Fibroblast of skin of right biceps (primary cell): ENCODE measurements at places on chromosomes 16 and 17.

DNA sequence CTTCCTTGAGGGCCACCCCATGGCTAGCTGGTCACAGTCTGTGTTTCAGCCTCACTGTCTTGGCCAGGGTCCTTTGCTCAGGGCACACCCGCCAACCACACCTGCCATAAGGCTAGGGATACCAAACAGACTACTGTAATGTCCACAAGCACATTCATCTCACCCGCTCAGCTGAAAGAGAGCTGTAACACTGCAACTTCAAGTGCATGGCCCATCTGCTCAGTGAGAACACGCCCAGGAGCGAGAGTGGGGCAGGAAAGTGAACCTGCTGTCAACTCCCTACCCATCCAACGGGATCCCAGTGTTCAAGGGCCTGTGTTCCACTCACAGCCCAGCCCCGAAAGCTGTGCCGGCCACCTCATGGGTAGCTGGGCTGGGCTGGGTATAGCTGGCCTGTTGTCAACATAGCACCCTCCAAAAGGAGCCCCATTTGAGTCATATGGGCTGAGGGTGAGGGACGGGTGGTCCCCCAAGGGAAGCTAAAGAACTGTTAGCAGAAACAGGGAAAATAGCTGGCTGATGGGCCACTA lies 55.7 kb downstream of the SCNN1B start:
- DNase-seq = no peak

DNA sequence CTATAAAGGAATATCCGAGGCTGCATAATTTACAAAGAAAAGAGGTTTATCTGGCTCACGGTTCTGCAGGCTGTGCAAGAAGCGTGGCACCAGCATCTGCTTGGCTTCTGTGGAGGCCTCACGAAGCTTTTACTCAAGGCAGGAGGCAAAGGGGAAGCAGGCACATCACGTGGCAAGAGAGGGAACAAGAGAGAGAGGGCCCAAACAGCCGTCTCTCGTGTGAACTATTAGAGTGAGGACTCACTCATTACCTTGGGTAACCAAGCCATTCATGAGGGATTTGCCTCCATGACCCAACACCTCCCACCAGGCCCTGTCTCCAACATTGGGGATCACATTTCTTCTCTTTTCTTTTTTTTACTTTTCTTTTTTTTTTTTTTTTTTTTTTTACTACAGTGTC lies 7.5 kb upstream of the ALKBH5 start:
- no peak for DNase-seq

DNA sequence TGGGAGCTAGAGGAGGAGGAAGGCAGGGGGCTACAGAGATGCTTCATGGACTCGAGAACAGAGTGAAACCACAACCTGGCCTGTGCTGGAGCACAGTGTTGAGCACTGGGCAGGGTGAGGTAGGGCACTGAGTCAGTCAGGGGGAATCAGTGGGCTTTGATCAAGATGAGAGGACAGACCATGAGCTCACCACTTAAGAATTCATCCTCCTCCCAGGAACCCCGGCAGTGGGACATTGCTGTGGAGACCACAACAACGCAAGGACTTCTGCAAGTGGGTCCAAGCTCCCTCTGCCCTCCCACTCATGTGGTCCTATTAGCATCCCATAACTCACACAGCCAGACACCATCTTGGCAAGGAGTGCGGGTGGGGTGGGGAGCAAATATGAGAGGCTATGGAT lies 1.7 kb upstream of the CES5A start:
- peak; percentile 69 for DNase-seq

GRCh38 chr17:19508577-19508867 lies 25.1 kb upstream of the SLC47A1 start:
- no peak for DNase-seq

DNA sequence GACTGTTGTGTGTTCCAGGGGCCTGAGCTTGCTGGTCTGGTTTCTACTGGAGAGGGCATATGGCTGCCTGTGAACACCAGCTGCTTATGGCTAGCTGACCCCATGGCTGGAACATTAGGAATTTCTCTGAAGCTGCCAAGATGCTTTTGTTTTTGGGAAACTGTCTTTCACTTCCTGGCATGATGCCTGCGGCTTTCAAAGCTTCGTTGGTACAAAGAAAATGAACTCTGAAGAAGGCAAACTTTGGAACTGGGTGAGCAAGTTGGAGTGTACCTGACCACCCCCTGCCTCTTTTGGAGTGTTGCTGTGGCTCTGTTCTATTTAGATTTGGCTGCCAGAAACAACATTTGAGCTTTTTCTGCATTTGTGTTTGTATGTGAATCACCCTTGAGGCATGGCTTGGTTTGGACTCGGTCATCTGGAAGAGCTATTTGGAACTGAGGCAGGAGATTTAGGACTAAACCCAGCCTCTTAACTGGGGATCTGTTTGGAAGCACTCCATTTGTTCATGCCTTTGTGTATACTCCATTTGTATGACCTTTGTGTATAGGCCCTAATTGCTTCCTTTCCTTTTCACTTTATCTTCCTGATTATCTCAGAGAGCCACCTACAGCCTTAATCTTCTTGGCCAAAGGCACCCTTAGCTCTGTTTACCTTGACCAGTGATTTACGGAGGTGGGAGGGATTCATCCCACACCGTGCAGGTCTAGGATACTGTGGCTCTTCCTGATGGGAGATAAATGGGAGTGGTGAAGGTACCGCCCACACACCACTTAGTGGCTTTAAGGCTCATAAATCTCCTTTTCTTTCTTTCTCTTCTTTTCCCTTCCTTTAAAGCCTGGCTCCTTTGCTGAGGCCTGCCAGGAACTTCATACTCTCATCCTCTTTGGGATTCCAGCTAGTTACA lies 7.3 kb upstream of the CPHXL start:
- peak; percentile 28 for DNase-seq

DNA sequence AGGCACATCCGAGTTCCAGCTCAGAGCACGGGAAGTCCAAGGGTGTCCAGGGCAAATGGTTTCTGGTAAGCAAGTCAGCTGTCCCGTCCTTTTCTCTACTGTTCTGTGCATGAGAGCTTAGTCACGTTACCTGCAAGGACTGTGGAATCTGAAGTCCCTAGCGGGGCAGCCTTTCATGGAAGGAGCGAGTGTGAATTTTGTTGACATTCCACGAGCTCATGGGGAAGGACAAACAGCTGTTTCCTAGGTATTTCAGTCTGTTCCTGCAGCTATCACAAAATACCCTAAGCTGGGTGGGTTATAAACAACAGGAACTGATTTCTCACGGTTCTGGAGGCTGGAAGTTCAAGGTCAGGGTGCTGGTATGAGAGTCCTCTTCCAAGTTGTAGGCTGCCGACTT lies 109.2 kb downstream of the SDR42E1 start:
- no peak for DNase-seq

- no peak for DNase-seq
These were observed 38.3 kb upstream of the PRSS54 start for GRCh38 chr16:58332997-58333700.

DNA sequence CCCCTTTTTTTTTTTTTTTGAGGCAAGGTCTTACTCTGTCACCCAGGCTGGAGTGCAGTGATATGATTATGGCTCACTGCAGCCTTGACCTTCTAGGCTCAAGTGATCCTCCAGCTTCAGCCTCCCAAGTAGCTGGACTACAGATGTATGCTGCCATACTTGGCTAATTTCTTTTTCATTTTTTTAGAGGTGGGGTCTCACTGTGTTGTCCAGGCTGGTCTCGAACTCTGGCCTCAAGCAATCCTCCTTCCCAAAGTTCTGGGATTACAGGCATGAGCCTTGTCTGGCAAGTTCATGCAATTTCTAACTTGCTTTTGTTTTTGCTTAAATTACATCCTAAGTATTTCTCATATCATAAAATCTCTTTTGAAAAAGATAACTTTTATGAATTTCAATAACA lies 33.8 kb upstream of the NFAT5 start:
- DNase-seq = no peak

- no peak for DNase-seq
These were observed 1.2 kb downstream of the USB1 start for GRCh38 chr16:58002416-58002800.

DNA sequence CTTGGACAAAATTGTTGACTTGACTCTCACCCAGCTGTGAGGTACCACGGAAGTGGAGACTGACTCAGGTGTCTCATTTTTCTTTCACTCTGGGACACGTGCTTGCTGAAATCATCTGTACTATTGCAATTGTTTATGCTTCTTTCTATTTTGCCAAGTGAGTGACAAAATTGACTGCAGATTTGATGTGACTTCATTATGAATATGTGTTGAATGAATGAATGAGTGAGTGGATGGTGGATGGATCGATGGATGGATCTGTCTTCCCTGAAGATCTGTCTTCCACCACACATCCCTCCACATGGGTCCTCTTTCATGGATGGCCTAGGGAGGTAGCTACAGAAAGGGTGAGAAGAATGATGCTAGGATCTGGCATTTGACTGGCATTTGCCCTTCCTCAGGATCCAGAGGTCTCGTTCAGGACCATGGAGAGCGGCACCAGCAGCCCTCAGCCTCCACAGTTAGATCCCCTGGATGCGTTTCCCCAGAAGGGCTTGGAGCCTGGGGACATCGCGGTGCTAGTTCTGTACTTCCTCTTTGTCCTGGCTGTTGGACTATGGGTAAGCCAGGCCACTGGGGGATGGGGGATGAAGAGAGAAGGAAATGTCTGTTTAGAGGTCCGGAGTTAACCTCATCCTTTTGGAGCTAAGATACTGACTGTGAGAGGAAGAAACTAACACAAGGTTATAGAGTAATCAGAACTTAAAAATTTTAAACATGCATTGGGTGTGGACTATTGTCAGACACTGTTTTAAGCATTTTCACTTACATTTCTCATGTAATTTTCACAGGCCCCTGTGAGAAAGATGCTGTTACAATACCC lies 12.7 kb downstream of the SLC5A11 start:
- DNase-seq = peak; percentile 61

- no peak for DNase-seq
These were observed 43.9 kb downstream of the MEAK7 start for GRCh38 chr16:84460406-84461028.

GRCh38 chr16:66890799-66891198 lies 10.5 kb downstream of the PDP2 start:
- DNase-seq = no peak

- no peak for DNase-seq
These were observed 1.1 kb downstream of the SYT17 start for GRCh38 chr16:19169082-19169639.

DNA sequence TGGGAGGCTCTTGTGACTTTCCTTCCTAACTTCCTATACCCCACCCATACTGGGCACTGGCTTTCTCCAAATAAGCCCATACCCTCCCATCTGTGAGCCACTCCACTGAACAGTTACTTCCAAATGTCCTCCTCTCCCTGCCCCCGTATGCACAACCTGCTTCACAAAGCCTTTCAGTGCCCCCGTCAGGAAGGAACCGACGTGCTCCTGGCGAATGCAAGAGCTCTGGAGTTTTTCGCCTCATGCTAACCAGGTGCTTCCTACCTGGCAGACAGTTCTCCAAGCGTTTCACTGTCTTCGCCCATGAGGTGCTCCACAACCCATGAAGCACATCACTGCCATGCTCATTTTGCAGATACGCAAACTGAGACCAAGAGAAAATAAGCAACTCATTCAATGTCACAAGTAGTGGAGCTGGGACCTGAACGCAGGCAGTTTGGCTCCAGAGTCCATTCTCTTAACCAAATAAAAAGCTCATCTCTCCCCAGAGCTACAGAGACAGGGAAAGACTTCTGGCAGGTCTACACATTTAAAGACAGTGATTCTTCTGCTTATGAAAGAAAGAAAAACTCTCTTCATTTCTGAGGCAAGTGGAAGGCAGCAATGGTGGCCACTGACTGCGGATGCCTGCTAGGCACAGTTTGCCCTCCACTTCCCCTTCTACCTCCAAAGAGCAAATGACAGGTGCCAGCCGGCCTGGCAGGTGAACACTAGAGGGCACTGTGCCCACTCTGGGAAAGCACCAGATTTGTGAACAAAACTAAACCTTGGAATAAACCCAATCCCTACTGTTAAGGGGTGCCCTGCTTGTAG lies 23.8 kb downstream of the SPHK1 start:
- DNase-seq = peak; percentile 39

GRCh38 chr17:50026837-50027171 lies 29.1 kb upstream of the ITGA3 start:
- peak; percentile 76 for DNase-seq

- no peak for DNase-seq
These were observed 38.1 kb downstream of the SOCS1 start for GRCh38 chr16:11217651-11218603.

DNA sequence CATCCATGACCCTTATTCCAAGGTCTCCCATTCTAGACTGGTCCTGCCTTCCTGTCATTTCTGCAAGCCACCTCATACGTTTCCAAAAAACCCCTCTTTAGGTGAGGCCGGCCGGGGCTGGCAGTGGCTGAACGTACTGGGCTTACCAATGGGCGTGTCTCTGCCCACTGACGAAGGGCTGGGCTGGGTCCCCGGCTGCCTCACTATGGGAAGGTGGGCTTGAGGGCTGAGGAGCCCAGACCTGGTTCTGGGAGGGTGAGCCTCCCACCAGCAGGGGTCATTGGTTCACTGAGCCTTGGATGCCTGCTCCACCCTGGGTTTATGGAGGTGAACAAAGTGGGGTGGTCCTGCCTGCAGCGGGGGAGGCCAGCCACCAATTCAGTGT lies 19.9 kb downstream of the KDM8 start:
- DNase-seq = no peak
